ENCODE measurements at places on chromosomes 3 and 15. TPM values are rescaled to one million over a fixed set of nuclear protein-coding genes. Genes with fewer than 3 reads are reported as not detected.

DNA sequence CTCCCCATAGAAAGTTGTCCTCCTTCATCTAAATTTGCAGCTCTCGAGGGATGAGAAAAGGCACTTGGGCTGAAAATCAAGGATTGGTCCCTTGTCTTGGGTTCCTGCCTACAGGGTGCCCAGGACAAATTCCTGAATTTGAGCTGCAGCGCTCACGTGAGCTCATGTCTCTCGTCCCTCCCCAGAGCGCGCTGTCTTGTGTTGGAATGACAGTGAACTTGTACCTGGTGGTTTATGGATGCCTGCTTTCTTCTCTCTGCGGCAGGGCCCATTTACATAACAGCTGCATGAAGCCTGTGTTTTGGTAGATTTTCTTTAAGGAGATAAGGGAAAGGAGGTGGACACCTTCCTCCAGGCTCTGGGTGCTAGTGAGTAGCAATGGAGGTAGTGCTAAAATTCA is 4.3 kb downstream of the RYR3 start:
- no peak for DNase-seq
- H3K27ac ChIP-seq, result no peak overlapping the region
- H3K4me1 ChIP-seq, result peaks cover 6% of the 10 kb centered on the region
- H3K27me3 ChIP-seq, result no peaks in the 10 kb centered on the region
- H3K4me3 ChIP-seq, result no peak overlapping the region
- no peaks in the 10 kb centered on the region for H3K36me3 ChIP-seq

DNA sequence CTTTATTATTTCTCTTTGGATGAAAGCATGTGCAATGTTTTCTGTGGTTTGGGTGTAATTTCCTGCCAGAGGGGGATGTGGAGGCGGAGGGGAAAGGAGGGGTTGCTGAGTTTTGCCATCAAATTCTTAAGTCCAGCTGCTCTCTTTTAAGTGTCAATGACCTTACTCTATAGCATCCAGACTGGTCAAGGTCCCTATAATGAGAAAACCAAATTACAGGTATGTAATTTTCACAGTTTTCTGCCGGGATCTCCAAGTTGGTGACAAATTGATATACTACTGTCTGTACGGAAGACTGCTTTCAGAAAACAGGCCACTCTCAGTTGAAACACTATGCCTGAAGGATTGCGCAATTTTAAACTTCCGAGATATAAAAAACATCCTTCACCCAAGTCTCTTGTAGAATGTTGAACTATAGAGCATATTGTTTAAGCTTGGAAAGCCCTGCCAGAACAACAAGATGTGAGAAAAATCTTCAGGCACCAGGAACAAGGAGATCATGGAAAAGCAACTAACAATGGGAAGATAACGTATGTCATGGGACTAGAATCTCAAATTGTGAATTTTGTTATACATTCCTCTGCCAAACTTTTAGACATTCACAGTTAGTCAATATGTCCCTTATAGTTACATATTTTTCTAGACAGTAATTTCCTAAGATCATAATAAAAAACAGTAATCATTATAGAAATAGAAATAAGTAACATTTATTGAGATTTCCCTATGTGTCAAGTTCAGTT is 300.7 kb upstream of the SATB1 start:
- H3K27me3 ChIP-seq, result no peaks in the 10 kb centered on the region
- no peak for DNase-seq
- no peaks in the 10 kb centered on the region for H3K4me1 ChIP-seq
- no peaks in the 10 kb centered on the region for H3K36me3 ChIP-seq
- H3K4me3 ChIP-seq, result no peak overlapping the region

- peaks cover 21% of the 10 kb centered on the region for H3K4me1 ChIP-seq
- H3K27me3 ChIP-seq, result no peaks in the 10 kb centered on the region
- no peaks in the 10 kb centered on the region for H3K36me3 ChIP-seq
- peak overlapping the region; percentile 90 for H3K4me3 ChIP-seq
- peak overlapping the region; percentile 99 for H3K27ac ChIP-seq
Measured at GRCh38 chr15:29821416-29822099, 710 bp downstream of the TJP1 start.

- no peak overlapping the region for H3K4me3 ChIP-seq
- H3K36me3 ChIP-seq, result no peaks in the 10 kb centered on the region
- no peak overlapping the region for H3K27ac ChIP-seq
- DNase-seq, result no peak
Measured at GRCh38 chr3:160928183-160928726, 172.2 kb downstream of the PPM1L start.

- H3K27ac ChIP-seq, result peak overlapping the region; percentile 39
- peak overlapping the region; percentile 70 for H3K4me3 ChIP-seq
- no peaks in the 10 kb centered on the region for H3K36me3 ChIP-seq
- H3K4me1 ChIP-seq, result peaks cover 8% of the 10 kb centered on the region
Measured at GRCh38 chr3:131361464-131362421, 19.8 kb upstream of the NUDT16 start.

DNA sequence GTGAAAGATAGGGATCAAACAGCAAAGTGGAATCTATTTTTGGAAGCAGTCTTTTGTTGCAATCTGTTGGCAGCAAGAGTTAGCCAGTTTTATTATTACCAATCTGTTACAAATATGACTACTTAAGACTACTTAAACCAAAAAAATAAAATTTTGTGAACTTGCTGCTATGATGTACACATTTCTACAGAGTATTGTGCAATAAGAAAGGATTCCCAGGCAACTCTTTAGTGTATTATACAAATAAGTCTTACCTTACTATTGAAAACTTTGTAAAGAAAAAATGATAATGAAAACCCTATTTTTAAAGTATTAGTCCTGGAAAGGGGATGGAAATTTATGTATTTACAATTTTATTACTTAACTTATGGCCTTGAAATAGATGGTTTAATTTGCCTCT is 44.7 kb downstream of the CADM2 start:
- peaks cover 6% of the 10 kb centered on the region for H3K4me1 ChIP-seq
- DNase-seq, result no peak
- no peak overlapping the region for H3K27ac ChIP-seq
- no peaks in the 10 kb centered on the region for H3K27me3 ChIP-seq
- H3K4me3 ChIP-seq, result no peak overlapping the region

- H3K4me3 ChIP-seq, result peak overlapping the region; percentile 90
- H3K36me3 ChIP-seq, result peaks cover 48% of the 10 kb centered on the region
- no peak for DNase-seq
Measured at GRCh38 chr15:84823282-84823878, 6.2 kb downstream of the ALPK3 start.

DNA sequence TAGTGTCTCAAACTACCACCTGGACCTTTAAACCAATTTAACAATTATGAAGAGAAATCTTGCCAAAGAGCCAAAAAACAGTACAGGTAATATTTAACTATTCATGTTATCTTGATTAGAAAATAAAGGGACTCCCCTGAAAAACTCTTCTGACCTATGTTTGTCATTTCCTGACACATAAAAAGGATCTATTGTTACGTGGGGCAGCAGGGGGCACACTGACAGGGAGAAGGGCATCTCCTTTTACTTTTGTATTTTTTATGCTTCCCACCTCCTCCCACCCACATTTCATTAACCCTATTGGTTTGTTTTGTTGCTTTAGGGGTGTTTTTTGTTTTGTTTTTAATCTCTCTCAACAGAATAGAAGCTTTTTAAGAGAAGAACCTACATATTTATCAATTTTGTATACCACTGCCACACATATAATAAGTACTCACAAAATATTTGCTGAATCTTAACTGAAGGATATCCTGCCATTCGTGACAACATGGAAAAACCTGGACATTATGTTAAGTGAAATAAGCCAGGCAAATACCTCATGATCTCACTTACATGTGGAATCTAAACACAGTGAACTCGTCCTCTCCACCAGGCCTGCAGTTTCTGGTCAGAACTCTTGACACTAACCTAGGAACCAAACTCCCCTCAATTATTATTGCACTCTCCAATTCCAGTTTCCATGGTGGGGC is 17.7 kb downstream of the STAG1 start:
- no peak for DNase-seq
- peaks cover 41% of the 10 kb centered on the region for H3K4me1 ChIP-seq
- no peak overlapping the region for H3K27ac ChIP-seq
- no peak overlapping the region for H3K4me3 ChIP-seq
- H3K36me3 ChIP-seq, result no peaks in the 10 kb centered on the region
- no peaks in the 10 kb centered on the region for H3K27me3 ChIP-seq

DNA sequence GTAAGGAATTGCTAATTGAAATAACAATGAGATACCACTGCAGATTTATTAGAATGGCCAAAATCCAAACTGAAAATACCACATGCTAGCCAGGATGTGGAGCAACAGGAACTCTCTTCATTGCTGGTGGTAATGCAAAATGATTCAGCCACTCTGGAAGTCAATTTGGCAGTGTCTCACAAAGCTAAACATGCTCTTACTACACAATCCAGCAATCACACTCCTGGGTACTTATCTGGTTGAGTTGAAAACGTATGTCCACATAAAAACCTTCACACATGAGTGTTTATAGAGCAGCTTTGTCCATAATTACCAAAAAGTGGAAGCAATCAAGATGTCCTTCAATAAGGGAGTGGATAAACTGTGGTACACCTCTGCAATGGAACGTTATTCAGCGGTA is 113.3 kb downstream of the SMAD6 start:
- H3K27ac ChIP-seq, result no peak overlapping the region
- no peaks in the 10 kb centered on the region for H3K4me1 ChIP-seq
- DNase-seq, result no peak
- no peak overlapping the region for H3K4me3 ChIP-seq
- no peaks in the 10 kb centered on the region for H3K36me3 ChIP-seq
- H3K27me3 ChIP-seq, result no peaks in the 10 kb centered on the region

The STARD9 gene
- 1.7 TPM for polyA plus RNA-seq

The CD96 gene
- polyA plus RNA-seq, result 0.09 TPM
